Adipocyte (in vitro differentiated cells): ENCODE measurements at places on chromosomes 2 and 18.

DNA sequence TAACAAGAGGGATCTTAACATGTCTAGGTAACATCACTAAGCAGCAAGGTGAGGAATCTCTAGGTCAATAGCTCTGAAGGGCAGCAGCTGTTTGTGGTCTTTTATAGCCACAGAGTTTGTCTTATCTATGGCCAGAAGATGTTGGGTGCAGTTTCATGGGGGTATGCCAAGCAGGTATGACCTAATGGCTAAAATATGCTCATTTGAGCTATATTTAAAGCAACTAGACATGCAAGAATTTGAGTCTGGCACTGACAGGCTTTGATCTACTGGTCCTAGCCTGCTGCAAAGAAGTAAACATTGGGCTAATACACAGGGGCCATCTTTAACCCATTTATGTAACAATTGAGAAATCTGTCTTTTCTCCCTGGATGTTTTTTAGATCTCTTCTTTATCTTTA, 13.9 kb upstream of the UGP2 start:
- DNase-seq, result peak; percentile 74

- DNase-seq, result no peak
These were observed 73.1 kb upstream of the ZNF521 start for GRCh38 chr18:25425024-25425423.

- DNase-seq, result no peak
These were observed 61.7 kb downstream of the MEX3C start for GRCh38 chr18:51135795-51136194.

DNA sequence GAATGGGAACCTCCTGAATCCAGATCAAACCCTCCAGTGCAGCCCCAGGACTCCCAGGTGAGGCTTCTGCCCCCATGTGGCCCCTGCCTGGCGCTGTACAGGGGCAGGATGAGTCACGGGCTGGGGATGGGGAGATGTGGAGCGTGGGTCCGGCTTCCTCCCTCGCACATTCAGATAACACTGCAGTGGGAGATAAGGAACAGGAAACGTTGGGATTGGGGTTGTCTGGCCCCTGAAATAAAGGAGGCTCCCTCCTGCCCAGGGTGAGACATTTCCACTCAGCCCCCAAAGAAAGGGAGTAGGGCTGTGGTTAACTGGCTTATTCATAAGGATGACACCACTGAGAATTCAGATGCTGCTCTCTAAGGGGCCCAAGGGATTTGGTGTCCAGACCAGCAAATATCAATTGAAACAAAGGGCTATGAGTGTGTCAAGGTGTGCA, 30.7 kb downstream of the IGFBP5 start:
- DNase-seq, result no peak

GRCh38 chr2:158507141-158507540, 50.4 kb downstream of the PKP4 start:
- no peak for DNase-seq

- DNase-seq, result no peak
These were observed 350.4 kb upstream of the FSIP2 start for GRCh38 chr2:185388226-185388625.

- no peak for DNase-seq
These were observed 54.2 kb downstream of the NCAPH start for GRCh38 chr2:96389736-96390135.

DNA sequence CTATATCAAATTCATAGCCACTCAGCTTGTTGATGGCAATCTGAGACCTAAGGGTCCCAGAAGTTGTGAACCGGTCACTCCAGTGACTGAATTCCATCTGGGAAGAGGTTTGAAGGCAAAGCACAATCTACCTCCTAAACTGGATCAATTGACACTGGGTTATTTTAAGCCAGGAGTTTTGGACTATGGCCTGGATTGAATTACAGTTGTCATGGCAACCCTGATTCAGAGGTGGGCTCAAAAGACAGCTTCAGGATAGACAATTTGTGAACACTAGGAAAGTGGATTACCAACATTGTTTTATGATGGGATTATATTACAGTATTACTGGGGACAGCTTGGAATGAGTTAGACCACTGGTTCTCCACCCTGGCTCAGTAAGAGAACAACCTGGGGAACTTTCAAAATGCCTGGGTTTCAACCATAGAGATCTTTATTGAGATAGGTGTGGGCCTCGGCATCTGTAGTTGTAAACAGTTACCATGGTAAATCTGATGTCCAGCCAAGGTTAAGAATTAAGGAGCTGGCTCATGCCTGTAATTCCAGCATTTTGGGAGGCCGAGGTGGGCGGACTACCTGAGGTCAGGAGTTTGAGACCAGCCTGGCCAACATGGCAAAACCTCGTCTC, 58.8 kb downstream of the MFSD6 start:
- DNase-seq, result no peak

GRCh38 chr2:138712212-138712979, 67.8 kb downstream of the NXPH2 start:
- no peak for DNase-seq

DNA sequence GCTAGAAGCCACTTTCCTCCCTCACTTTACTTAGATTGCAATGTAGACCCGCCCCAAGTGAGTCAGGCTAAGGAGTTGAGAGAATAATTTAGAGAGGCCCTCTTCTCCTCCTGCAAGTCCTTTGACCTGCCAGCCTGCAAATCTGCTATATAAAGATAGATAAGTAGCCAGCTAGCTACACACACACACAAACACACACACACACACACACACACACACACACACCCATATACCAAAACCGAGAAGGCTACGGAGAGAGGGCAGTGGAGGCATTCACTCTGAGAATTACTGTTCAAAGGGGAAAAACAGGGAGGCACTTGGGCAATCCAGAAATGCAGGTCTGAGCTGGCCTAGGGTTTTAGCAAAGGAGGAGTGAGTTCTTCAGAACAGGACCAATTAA, 23.0 kb upstream of the SMAD7 start:
- DNase-seq, result no peak
